HCEC 1CT (cell line): ENCODE measurements at places on chromosomes 4 and X.
A peak's percentile ranks its signal among the peaks of the same experiment; 100 is the strongest.

- DNase-seq, result no peak
These were observed 11.3 kb upstream of the ANOS1 start for GRCh38 chrX:8743126-8743732.

DNA sequence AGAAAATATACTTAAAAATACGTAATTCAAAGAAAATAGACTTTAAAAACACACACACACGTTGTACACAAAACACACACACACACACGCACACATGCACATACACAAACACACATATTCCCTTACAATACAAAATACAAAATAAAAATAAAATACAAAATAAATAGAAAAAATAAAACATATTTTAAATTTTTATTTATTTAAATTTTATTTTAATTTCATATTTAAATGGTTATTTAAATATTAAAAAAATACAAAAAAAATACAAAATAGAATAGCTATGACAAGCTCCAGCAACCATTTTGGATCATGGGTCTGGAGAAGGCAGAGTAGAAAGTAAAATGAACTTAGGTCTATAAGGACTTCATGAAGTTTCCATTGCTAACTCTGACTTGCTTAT, 34.2 kb upstream of the PDGFC start:
- DNase-seq, result no peak

DNA sequence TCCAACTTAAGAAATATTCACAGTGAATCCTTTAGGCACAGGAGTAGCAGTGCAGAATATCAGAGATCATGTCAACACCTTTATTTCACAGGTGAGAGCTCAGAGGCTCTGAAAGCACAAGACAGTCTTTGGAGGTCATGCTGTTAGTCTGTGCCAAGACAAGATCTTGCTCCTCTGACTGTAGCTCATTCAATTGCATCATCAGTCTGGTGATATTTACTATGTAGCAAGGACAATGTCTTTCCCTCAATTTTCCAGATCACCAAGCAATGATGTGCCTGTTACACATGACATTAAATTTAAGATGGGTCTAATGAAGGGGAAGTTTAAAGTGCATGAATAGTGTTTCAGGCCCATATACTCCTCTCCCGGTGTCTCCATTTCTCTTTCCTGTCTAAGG, 277.5 kb downstream of the IL15 start:
- no peak for DNase-seq

DNA sequence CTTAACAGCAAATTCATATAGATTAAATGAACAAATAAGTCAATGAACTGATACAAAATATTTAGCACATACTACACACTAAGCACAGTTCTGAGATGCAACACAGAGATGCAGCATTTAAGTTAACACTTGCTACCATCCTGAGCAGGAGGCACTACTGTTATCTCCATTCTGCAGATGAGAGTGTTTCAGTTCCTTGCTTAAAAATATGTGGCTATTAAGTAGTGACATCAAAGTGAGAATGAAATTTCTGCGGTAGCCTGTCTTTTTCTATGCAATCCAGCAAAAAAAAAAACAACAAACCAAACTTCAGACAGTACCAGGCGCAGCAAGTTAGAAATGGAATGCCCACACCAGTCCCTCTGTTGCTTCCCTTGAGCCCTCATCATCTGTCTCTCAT, 90.8 kb downstream of the SHISA3 start:
- no peak for DNase-seq

DNA sequence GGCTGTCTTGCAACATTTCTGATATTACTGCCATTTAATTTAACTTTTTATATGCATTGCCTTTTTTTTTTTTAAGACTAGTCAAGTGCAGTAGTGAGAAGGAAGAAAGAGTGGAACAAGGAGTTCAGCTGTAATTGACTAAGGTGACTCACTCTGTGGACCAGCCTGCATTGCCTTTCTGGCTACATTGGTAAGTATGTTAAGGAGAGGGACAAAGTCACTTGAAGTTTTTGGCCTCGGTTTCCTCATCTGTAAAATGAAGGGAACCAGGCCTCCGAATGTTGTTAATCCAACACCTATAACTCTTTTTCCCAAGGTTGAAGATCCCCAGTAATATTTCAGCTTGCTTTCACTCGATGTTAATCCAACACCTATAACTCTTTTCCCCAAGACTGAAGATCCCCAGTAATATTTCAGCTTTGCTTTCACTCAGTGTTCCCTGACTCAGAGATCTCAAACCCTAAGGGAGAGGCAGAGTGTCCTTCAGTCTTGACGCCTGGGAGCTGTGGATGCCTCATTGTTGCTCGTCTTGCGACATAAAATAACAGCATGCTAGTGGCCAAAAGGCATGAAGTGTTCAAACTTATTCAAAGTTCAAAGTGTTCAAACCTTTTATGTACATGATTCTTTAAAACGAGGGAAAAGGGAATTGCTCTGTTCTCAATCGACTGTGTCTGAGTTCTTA, 102.0 kb downstream of the SORBS2 start:
- DNase-seq, result peak; percentile 17

GRCh38 chr4:178612733-178613132, 1170.5 kb upstream of the AGA start:
- no peak for DNase-seq

GRCh38 chr4:147362938-147363337, 118.0 kb upstream of the EDNRA start:
- peak; percentile 34 for DNase-seq

GRCh38 chr4:153276971-153277370, 67.5 kb upstream of the MND1 start:
- DNase-seq, result no peak

- DNase-seq, result peak; percentile 89
These were observed 27.5 kb upstream of the PDGFC start for GRCh38 chr4:156999175-156999517.

DNA sequence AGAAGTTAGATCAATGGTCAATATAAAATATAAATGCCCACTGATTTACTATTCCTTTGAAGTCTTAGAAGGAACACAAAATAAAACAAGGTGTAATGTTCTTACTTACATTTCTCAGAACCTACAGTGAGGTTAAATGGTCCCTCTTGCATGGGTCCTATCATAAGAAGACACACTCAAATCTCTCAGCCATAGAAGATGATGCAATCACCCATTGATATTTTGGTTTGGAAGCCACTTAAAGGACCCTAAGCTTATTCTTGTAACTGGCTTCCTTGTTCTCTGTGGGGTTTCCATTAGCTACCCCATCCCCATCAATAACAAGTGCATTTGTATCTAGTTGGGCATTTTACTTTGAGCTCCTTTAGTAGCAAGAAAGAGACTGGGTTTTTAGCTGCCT, 15.1 kb downstream of the REELD1 start:
- no peak for DNase-seq

DNA sequence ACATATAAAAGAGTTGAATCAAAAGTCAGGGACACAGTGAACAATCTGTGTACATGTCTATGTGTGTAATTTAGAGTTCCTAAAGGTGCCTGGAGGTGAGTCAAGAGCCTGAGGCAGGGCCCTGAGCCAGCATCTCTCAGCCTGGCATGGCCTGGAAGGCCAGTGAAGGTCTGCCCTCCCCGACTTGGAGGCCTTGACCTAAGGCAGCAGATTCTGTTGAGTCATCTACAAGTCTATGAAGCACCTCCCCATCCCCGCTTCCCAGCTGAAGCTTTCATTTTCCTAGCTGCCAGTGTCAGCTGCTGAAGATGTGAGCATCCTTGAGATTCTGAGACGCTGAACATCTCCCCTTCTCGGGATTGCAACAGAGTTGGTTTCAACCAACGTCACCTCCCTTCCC, 583.9 kb downstream of the BCOR start:
- DNase-seq, result no peak

DNA sequence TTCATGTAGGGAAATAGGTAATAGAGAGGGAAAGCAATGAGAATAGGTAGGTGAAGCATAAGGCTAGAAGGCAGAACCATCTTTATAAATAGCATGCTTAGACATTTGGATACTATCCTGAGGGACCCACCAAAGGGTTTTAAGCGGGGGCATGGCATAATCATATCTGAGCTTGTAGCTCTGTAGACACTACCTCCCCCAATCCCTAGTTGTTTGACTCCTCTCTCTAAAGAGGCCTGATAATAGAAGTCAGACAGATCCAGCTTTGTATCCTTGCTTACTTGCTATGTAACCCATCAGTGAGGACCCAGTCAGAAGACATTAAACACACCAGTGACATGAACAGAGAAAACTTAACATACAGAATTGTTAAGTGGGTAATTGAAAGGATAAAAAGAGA, 58.7 kb downstream of the SCFD2 start:
- DNase-seq, result no peak

DNA sequence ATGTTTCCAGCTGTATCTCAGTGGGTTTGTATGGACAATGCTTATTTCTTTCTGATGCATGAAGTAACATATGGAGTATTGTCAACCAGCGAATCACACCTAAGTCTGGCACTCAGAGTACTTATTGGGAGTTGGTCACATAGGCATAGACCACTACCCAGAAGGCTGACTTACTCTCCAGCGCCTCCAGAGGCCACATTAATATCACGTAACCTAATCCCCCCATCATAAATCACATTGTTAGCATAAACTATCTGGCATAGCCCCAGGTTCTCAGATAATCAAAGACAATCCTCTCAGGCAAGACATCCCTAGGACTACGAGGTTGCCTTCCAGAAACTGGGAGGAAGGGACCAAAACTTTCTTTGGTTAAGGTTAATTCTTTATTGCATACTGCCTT, 560.5 kb upstream of the PABPC4L start:
- DNase-seq, result no peak

DNA sequence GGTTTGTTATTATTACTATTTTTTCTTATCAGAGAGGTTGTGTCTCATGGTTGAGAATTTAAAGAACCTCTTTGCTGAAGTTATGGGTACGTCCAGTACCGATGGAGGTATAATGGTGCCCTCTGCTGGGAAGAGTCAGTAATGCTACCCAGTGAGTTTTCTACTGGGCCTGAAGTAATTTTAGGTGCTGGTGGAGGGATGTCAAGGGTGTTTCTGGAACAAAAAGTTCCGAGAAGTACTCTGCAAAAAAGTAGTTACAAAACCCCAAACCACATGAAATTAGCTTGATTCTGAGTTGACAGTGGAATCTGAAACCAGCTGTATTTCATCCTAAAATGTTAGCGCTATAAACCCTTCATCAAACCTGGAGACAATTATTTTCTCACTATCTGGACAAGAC, 102.5 kb upstream of the MID1 start:
- DNase-seq, result peak; percentile 18

GRCh38 chrX:109294097-109294814, 187.6 kb downstream of the GUCY2F start:
- no peak for DNase-seq
